ENCODE measurements at places on chromosomes 13 and 19. TPM values are rescaled to one million over a fixed set of nuclear protein-coding genes. Genes with fewer than 3 reads are reported as not detected.
A peak's percentile ranks its signal among the peaks of the same experiment; 100 is the strongest.

- H3K4me1 ChIP-seq: peaks cover 18% of the 10 kb centered on the region
- H3K27me3 ChIP-seq: no peaks in the 10 kb centered on the region
- no peaks in the 10 kb centered on the region for H3K36me3 ChIP-seq
- H3K27ac ChIP-seq: no peak overlapping the region
These were observed 369.2 kb downstream of the GPC5 start for GRCh38 chr13:91767651-91768050.

GRCh38 chr19:13079542-13079986 lies 23.1 kb downstream of the LYL1 start:
- H3K27ac ChIP-seq: no peak overlapping the region
- no peaks in the 10 kb centered on the region for H3K36me3 ChIP-seq

Gene FCAR
- total RNA-seq: 0.39 TPM

Gene MADCAM1
- 3.9 TPM for total RNA-seq

GRCh38 chr13:76519685-76520084 lies 366.5 kb downstream of the KCTD12 start:
- H3K36me3 ChIP-seq: peaks cover 9% of the 10 kb centered on the region
- H3K27ac ChIP-seq: no peak overlapping the region
- no peak overlapping the region for H3K4me3 ChIP-seq
- H3K27me3 ChIP-seq: no peaks in the 10 kb centered on the region

DNA sequence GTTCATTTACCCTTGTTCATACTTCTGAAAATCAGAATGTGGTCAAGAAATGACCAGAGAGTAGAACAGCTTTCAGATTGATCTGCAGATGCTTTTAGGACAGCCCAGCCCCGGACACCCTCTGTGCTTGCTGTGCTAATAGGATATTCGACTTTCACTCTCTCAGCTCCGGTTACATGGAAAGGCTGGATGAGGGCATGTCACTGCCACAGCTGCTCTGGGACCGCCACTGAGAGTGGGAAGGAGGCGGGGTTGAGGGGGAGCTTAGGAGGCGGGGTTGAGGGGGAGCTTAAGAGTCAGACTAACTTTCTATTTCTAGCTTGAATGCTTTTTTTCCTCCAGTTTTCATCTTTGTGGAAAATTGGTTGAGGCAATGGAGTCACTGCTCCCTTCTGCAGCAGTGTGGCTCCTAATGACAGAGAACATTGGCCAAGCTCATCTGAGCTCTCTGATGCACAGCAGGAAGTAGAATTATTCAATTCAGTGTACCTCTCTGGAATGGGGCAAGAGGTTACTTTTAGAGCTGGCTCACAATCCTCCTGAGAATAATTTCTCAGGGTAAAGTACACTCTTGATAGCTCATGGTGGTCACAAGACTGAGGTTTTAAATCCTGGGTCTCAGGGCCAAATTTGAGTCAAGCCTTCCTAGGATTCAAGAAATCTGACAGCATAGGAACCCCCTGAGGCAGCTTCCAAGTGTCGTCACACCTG lies 74.6 kb upstream of the NPAS1 start:
- H3K4me1 ChIP-seq: peaks cover 20% of the 10 kb centered on the region
- peak; percentile 54 for DNase-seq
- H3K27ac ChIP-seq: peak overlapping the region; percentile 93
- no peak overlapping the region for H3K4me3 ChIP-seq

DNA sequence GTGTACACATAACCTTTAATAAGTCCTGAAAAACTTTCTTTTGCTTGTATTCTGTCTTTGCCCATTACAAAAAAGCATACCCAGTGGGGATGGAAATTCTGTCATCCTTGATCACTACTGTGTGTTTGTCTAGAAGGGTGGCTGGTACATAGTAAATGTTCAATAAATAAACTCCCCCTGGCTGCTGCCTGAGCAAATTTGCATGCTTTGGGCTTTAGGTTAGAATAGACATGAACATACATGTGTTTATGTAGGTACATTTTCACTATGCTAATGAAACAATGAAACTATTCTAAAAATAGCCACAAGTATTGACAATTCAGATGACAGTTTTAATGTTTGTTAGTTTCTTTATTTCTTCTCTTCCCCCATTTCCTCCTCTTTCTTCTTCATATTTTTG lies 36.1 kb downstream of the TNFSF13B start:
- no peak for DNase-seq
- H3K36me3 ChIP-seq: no peaks in the 10 kb centered on the region
- H3K4me1 ChIP-seq: no peaks in the 10 kb centered on the region

Gene SHANK1
- 3.9 TPM for total RNA-seq

Gene ABCC4
- total RNA-seq: 7.8 TPM

Gene RGL3
- 86.0 TPM for total RNA-seq

DNA sequence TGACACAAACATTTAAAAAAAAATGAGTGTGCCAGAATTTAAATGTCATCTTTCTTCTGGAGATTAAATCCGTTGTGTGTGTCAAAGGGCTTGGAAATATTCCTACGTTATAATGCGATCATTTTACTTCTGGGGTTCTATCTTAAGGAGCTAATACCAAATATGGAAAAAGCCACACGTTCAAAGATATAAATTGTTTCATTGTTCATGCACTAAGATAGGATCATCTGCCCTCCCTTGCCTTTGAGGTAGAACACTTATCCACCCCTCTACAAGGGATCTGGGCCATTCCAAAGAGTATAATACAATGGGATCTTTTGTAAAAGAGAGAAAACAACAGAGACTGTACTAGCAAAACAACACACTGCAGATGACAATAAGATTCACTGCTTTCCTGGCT lies 64.9 kb downstream of the ANKRD10 start:
- no peak overlapping the region for H3K4me3 ChIP-seq
- no peaks in the 10 kb centered on the region for H3K36me3 ChIP-seq
- peaks cover 13% of the 10 kb centered on the region for H3K4me1 ChIP-seq
- DNase-seq: no peak
- no peaks in the 10 kb centered on the region for H3K27me3 ChIP-seq

Gene ZNF497
- 1.7 TPM for total RNA-seq

DNA sequence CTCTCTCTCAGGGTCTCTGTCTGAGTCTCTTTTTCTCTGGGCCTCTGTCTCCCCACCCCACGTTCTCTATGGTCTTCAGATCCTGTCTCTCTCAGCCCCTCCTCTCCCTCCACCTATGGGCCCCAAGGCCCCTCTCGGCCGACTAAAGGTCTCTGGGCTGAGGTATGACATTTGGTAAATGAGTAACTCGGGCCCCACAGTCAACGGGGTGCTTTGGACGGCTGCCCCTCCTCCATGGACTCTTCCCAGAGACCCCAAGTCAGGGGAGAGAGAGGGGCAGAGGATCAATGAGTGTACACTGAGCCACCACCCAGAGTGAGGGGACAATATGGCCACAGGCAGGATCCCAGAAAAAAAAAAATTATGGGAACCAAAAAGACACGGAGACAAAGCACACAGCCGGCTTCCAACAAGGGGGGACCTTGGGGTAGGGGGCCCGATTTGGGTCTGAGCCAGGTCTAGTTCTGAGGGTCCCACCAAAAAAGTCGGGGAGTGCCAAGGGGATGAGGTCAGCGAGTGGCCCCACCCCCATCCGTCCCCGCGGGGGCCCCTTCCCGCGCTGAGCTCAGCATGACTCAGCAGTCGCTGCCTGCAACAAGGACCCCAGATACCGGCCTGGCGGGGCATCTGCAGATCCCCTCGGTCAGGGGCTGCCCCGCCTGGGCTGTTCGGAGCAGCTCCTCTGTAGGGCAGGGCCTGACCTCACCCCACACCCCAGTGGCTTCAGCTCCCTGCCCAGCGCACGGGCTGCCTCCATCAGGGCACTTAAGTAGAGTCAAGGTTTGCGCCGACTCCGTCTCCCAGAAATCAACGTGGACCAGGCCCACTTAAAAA lies 1.5 kb upstream of the FTL start:
- DNase-seq: peak; percentile 75
- no peaks in the 10 kb centered on the region for H3K27me3 ChIP-seq
- H3K4me3 ChIP-seq: peak overlapping the region; percentile 99
- peak overlapping the region; percentile 99 for H3K27ac ChIP-seq
- peaks cover 33% of the 10 kb centered on the region for H3K4me1 ChIP-seq

DNA sequence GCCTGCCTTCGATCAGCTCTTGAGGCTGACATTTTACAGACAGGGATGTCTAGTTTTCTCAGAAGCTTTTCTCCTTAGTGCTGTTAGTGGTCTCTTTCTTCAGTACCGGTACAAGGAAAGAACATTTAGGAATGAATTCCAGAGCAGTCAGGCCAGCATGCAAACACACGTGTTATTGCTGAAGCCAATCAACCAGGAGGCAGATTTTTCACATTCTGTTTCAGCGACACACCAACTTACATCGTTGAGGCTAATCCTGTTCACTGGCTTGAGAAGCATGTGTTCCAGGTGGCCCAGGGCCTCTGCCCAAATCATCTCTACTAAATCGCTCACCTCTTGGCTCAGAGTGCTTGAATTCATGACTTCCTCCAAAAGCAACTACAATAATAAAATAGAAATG lies 19.2 kb downstream of the PARP4 start:
- H3K36me3 ChIP-seq: peaks cover 79% of the 10 kb centered on the region
- no peak for DNase-seq
- no peak overlapping the region for H3K4me3 ChIP-seq
- no peaks in the 10 kb centered on the region for H3K27me3 ChIP-seq
- no peak overlapping the region for H3K27ac ChIP-seq
- no peaks in the 10 kb centered on the region for H3K4me1 ChIP-seq

Gene CYSLTR2
- total RNA-seq: not detected

- no peak overlapping the region for H3K4me3 ChIP-seq
- peaks cover 8% of the 10 kb centered on the region for H3K4me1 ChIP-seq
- peak overlapping the region; percentile 55 for H3K27ac ChIP-seq
These were observed 9.8 kb downstream of the PARP4 start for GRCh38 chr13:24502533-24503378.
